Stimulated activated CD8-positive, alpha-beta memory T cell treated with anti-CD3 and anti-CD28 coated beads, Interleukin-2, amount 100 ng/mL, for 48 hours (primary cell): ENCODE measurements at places on chromosomes 12 and 14.

- DNase-seq = no peak
Observed at GRCh38 chr12:88960213-88960878, 380.1 kb upstream of the KITLG start.

DNA sequence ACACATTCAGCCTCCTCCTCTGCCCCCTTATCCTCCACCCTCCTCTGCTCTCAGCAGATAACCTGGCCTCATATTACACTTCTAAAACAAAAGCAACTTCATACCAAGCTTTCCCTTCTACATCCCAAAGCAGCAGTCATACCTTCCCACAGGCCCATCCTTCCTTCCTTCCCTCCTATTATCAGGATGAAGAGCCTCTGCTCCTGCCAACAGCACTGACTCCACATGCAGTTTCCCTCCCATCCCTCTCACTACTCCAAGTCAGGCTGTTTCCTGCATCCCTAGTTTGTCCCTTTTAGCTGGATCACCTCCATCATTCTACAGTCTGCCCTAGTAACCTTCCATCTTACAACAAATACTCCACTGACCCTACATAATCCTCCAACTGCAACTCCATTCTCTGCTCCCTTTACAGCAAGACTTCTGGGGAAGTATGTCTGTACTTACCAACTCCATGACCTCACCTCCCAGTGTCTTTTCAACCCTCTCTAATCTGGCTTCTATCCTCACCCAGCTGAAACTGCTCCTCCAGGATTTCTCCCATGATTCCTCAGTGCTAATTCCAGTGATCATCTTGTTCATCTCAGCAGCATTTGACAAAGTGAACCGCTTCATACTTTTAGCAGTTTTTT is 4.9 kb upstream of the YEATS4 start:
- no peak for DNase-seq

DNA sequence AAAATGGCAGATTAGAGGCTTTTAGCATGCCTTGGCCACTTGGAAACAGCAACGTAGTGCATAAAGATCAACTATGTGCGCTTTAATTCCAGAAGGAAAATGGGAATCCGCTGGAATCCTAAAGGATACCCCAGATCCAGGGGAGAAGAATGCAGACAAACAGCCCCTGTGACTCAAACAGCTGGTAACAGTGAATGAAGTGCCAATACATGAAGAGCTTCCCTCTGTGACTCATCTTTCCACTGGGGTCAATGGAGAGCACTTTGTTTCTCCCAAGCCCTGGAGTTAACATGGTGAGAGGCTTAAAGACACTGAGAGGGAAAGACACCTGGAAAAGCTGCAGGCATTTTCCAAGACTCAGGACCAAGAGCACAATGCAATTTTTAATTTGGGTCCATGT is 263.1 kb downstream of the CEP128 start:
- DNase-seq = no peak

GRCh38 chr12:113333877-113334785 is 778 bp downstream of the SLC8B1 start:
- DNase-seq = no peak

- DNase-seq = no peak
Observed at GRCh38 chr12:26789731-26790644, 43.0 kb downstream of the ITPR2 start.

DNA sequence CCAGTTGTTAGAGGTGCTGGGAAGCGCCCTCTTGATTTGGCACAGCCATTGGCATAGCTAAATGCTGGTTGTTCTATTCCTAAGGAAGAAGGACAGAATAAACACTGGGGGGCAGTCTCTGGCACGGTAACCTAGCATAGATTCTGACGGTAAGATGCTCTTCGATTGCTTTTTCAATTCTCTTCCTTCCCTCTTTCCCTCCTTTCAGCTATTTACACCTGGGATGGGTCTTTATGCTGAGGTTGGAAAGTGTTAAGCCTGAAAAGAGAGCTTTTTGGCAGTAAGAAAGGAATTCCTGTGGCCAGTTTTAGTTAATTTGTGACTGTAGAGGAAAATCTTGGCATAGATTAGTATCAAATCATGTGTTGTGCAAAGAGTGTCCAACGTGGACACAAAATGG is 162.8 kb downstream of the SNAPC1 start:
- no peak for DNase-seq

GRCh38 chr14:103688906-103689902 is 26.0 kb downstream of the XRCC3 start:
- no peak for DNase-seq

DNA sequence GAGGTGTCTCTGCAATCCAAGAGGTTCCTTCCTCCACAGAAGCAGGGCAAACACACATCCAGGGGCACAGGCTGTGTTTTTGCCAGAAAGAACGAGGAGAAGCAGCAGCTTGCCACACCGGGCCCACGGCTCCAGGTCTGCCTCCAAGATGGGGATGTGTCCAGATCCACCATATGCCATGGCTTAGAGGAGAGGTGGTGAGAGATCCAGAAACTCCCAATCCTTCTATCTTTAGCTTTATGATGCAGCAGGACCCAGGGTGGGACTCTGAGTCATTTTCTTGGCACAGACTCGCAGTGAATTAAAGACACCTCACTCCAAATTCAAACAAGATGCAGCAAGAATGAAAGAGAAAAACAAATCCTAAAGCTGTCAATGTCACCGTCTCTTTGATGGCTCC is 481.4 kb upstream of the TMEM132C start:
- DNase-seq = no peak

- no peak for DNase-seq
Observed at GRCh38 chr12:58917699-58918468, 2.4 kb downstream of the LRIG3 start.

DNA sequence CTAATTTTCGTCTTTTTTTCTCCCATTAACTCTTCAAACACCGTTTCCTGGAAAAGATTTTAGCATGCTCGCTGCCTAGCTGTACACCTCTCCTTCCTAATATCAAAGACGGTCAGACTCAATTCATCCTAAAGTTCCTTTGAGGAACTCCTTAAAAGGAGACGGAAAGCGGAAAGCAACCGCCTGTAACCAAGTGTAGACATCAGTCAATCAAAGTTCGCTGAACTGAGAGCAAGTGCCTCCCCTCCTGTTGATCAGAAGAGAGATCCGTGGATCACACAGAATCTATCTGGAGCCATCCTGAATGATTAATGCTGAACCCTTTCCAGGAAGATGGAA is 412 bp upstream of the TEP1 start:
- no peak for DNase-seq

- no peak for DNase-seq
Observed at GRCh38 chr12:100279159-100279558, 12.2 kb downstream of the SCYL2 start.

- DNase-seq = no peak
Observed at GRCh38 chr12:52184813-52185212, 7.0 kb downstream of the KRT80 start.

- peak; percentile 36 for DNase-seq
Observed at GRCh38 chr14:31206536-31207286, 882 bp downstream of the HECTD1 start.

DNA sequence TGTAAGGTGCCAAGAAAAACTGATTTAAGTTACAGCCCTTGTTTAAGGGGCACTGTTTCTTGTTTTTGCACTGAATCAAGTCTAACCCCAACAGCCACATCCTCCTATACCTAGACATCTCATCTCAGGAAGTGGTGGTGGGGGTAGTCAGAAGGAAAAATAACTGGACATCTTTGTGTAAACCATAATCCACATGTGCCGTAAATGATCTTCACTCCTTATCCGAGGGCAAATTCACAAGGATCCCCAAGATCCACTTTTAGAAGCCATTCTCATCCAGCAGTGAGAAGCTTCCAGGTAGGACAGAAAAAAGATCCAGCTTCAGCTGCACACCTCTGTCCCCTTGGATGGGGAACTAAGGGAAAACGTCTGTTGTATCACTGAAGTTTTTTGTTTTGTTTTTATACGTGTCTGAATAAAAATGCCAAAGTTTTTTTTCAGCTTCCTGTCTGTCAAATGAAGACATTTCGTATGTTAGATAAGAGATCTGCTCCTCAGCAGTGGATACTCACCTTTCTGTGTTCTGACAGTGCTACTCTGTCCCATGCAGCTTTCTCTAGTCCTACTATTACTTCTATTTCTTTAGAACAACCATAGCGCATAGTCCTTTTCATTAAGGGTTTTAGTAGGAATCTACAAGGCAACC is 1.2 kb upstream of the PA2G4 start:
- no peak for DNase-seq

DNA sequence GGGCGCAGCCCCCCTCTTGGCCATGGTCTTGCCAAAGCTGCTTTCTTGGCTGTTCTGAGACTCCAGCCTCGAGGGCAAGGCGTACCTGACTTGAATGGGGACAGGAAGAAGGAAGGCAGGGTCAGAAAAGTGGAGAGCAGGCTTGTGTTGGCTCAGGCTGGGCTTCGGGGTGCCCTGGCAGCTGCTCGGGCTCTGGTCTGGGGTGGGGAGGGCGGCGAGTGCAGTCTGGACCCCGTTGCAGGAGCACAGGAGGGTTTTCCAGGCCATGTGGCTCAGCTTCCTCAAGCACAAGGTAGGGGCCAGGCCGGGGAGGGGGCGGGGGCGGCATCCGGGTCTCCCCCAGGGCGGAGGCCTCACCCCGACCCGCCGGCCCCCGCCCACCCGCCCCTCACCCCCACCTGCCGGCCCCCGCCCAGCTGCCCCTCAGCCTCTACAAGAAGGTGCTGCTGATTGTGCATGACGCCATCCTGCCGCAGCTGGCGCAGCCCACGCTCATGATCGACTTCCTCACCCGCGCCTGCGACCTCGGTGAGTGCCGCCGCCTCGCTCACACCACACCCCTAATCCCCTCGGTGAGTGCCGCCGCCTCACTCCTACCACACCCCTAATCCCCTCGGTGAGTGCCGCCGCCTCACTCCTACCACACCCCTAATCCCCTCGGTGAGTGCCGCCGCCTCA is 4.2 kb downstream of the NOC4L start:
- no peak for DNase-seq

GRCh38 chr12:119578112-119578511 is 15.5 kb upstream of the TMEM233 start:
- peak; percentile 12 for DNase-seq

DNA sequence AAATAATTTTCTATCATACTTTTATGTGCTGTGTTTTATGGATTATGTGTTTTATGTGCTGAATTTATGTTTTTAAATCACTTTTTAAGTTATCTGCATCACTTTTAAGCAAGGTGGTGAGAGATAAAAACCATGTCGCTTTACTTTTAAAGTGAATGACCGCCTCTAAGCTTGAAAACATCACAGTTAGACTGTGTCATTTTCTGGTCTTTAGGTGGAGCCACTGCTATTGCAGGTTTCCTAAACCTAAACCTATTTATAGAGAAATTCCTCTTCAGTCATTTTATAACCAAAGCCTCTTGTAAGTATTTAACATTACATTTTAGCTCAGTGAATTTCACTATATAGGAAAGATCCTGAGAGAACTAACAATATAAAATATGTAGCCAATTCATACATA is 21.0 kb upstream of the MDM2 start:
- no peak for DNase-seq

GRCh38 chr12:13171921-13172859 is 24.3 kb upstream of the EMP1 start:
- DNase-seq = no peak
